ENCODE measurements at places on chromosomes 13 and 19.

DNA sequence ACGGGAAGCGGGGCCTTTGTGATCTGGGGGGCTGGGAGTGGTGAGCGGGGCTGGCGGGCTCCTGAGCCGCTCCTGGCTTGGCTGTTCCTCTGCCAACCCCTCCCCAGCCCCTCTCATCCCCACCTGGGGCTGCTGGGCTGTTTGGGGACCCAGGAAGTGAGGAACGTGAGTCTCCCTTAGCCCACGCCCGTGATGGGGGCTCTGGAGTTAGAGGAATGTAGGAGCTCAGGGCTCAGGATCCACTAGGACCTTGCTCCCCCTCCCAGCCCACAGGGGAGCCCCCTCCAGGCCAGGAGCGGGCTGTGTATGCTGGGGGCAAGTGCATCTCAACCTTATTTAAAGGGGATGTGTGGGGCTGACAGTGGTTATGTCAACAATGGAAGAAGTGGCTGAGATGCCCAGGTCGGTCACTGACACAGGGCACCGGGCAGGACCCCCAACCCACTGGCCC lies 134.1 kb downstream of the URI1 start:
- no peak for DNase-seq

- no peak for DNase-seq
Measured at GRCh38 chr19:24063295-24063694, 23.7 kb upstream of the ZNF254 start.

DNA sequence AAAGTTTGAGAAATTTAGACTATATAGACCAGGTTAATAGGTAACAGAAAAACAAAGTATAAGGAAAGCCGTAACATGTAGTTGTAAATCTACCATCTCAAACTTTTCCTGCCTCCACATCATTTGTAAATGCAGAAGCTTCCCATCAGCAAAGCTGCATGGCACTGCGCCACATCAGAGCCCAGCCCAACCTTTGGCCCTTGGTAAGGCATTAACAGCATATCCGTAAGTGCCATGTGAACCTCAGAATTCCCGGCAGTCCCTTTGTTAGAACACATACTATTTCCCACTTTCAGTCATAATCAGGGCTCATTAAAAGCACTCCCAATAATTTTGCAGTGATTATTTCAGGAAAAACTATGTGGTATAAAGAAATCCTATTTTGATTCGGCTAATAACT lies 51.6 kb downstream of the MPHOSPH8 start:
- no peak for DNase-seq

DNA sequence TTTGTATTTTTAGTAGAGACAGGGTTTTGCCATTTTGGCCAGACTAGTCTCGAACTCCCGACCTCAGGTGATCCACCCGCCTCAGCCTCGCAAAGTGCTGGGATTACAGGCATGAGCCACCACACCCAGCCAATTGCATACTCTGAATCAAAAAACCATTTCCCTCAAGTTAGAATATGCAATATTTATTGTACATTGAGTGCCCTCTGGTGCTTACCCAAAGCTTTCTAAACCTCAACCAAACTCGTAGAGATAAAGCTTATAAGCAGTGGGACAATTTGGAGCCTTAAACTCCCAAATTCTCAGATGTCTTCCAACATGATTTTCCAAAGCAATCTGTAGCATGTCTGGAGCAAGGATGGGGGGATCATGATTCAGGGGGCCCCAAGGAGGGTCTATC lies 22.4 kb downstream of the RFXAP start:
- no peak for DNase-seq

- DNase-seq = no peak
Measured at GRCh38 chr19:55171440-55171839, 5.0 kb upstream of the DNAAF3 start.

DNA sequence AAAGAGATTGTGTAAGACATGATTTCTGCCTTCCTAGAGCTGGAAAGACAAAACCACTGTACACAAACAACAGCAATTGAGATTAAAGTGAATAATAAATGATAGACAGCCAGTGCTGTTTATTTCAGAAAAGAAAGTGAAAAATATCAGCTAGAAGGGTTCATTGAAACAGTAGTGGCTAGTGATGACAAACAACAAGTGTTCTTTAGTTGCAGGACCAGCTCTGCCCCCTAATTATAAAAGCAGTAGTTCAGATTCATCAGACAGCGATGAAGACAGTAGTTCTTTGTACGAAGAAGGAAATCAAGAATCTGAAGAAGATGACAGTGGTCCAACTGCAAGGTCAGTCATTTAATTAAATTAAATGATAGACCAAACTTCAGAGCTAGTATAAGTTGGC lies 14.8 kb downstream of the GPALPP1 start:
- DNase-seq = no peak

GRCh38 chr13:46551410-46552302 lies 1.3 kb upstream of the LRCH1 start:
- peak; percentile 89 for DNase-seq
